Stimulated activated CD4-positive, alpha-beta T cell treated with anti-CD3 and anti-CD28 coated beads, Interleukin-15, amount 100 ng/mL, for 48 hours (primary cell): ENCODE measurements at places on chromosomes 6 and 20.

- DNase-seq, result no peak
These were observed 56.4 kb upstream of the VSTM2L start for GRCh38 chr20:37846573-37846972.

GRCh38 chr6:121460170-121460569 is 24.7 kb downstream of the GJA1 start:
- no peak for DNase-seq

- DNase-seq, result no peak
These were observed 191.7 kb downstream of the ESR1 start for GRCh38 chr6:151999194-151999593.

DNA sequence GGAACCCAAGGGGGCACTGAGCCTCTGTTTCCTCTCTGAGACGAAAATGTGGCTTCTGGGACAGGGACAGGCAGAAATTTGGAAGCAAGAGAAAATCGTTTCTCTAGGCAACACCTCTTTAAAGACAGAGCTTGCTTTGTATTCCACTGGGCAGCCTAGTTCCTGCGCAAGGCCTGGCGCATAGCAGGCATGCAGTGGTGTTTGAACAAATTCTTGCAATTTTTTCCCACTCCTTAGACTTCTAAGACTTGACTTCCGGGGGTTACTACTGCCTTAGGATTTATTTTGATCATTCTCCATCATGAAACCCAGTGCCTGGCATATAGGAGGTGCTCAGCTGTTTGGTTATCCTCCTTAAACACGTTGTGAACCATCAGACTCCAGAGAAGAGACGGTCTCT is 249.0 kb upstream of the KCNG1 start:
- DNase-seq, result no peak

GRCh38 chr6:163626073-163626867 is 211.8 kb downstream of the QKI start:
- no peak for DNase-seq

GRCh38 chr6:129273161-129273560 is 390.2 kb downstream of the LAMA2 start:
- DNase-seq, result no peak
